ENCODE measurements at places on chromosomes 16 and 17. TPM values are rescaled to one million over a fixed set of nuclear protein-coding genes. Genes with fewer than 3 reads are reported as not detected.

The RGS11 gene
- 1.1 TPM for total RNA-seq

The MTSS2 gene
- total RNA-seq = 23.0 TPM

The PPM1E gene
- not detected for total RNA-seq

The ST6GALNAC2 gene
- total RNA-seq = 2.2 TPM

The MYO1D gene
- 51.7 TPM for total RNA-seq

The LRRC46 gene
- 0.10 TPM for total RNA-seq

The HCRT gene
- total RNA-seq = not detected

The BOLA2B gene
- total RNA-seq = 763 TPM

The CD300LF gene
- total RNA-seq = not detected

The KRTAP3-2 gene
- not detected for total RNA-seq

The CA4 gene
- total RNA-seq = not detected

The SLC12A4 gene
- 34.7 TPM for total RNA-seq

The CLCN7 gene
- 45.1 TPM for total RNA-seq
